ENCODE measurements at places on chromosomes 4 and X. TPM values are rescaled to one million over a fixed set of nuclear protein-coding genes. Genes with fewer than 3 reads are reported as not detected.

Gene CWH43
- not detected for total RNA-seq

Gene ZNF732
- total RNA-seq: not detected

Gene KCNIP4
- not detected for total RNA-seq

Gene NDNF
- total RNA-seq: 0.70 TPM

Gene LAS1L
- 47.9 TPM for total RNA-seq

Gene CLIC2
- 5.5 TPM for total RNA-seq

Gene CYBB
- total RNA-seq: 8.2 TPM

Gene C4orf17
- total RNA-seq: not detected

Gene TRIM2
- total RNA-seq: 58.6 TPM

Gene TLR2
- total RNA-seq: 13.8 TPM

Gene NPY2R
- 0.38 TPM for total RNA-seq

Gene TMEM271
- total RNA-seq: not detected

Gene F8
- 19.8 TPM for total RNA-seq

Gene MMRN1
- 13.5 TPM for total RNA-seq

Gene RAB40AL
- total RNA-seq: 2.5 TPM

Gene AR
- 1.2 TPM for total RNA-seq

Gene TMPRSS11B
- not detected for total RNA-seq

Gene HSD17B13
- total RNA-seq: 1.6 TPM
